ENCODE measurements at places on chromosomes 6 and 20. TPM values are rescaled to one million over a fixed set of nuclear protein-coding genes. Genes with fewer than 3 reads are reported as not detected.

The SLC44A4 gene
- 41.0 TPM for polyA plus RNA-seq

GRCh38 chr20:11084508-11084907 is 410.7 kb upstream of the JAG1 start:
- no peak for DNase-seq

- DNase-seq = no peak
These were observed 12.3 kb upstream of the ASF1A start for GRCh38 chr6:118881440-118882313.

DNA sequence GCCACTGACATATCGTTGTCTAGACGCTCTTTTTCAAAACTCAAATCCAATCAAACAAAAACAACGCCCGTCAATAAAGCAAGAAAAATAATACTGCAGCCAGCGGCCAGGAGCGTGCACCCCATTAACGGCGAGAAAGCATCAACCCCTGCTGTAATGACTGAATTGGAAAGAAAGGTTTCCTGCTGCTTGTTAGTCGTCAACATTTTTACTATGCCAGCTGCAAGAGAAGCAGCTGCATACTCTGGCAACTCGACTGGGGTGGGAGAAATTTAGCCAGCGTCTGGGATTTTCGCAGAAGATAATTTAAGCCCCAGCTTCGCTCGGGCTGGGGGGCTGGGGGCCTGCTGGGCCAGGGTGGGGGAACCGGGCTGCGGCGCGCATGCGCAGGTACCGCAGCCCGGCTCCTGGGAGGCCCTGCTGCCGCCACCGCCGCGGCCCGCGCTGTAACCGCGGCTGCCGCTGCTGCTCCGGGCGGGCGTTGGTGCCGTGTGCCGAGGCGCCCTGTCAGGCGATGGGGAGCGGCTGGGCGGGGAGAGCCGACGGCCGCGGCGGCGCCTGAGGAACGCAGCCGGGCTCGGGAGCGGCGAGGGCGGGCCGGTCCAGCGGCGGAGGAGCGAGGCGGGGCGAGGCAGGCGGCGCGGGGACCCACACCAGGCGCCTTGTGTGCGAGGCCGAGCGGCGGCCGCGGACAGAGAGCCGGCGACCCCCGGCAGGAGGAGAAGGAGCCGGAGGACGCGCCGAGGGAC is 732 bp upstream of the STXBP5 start:
- DNase-seq = peak; percentile 52
